ENCODE measurements at places on chromosomes 2 and 18.

GRCh38 chr18:49901862-49902340 lies 88.6 kb upstream of the ACAA2 start:
- no peak for DNase-seq

DNA sequence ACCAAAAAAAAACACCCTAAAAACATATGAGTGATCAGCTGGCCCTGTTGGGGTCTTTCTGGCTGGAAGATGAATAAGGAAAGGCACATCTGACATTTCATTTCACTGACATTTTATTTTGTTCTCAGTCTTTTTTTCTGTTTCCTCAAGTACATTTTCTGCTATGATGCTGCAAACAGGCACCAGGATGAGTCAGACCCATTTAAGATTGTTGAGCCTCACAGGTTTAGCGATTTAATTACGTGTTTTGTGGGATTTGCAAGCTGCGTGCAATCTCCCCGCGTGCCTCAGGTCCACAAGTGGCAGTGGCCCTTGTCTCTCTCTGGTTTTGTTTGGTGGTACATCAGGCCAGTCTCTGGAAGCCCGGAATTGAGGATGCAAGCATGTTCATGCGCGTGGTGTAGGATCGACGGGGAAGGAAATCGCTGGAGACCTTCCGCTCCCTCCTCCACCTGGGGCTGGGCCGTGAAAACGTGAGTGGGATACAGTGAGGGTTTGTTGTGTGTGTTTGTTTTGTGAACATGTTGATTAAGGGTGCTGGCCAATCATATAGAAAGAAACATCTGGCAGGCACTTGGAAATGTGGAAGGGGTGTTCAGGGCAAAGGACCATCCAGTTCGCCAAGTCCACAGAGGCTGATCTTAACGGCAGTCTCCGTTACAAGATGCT lies 120.2 kb upstream of the ZNF516 start:
- no peak for DNase-seq

DNA sequence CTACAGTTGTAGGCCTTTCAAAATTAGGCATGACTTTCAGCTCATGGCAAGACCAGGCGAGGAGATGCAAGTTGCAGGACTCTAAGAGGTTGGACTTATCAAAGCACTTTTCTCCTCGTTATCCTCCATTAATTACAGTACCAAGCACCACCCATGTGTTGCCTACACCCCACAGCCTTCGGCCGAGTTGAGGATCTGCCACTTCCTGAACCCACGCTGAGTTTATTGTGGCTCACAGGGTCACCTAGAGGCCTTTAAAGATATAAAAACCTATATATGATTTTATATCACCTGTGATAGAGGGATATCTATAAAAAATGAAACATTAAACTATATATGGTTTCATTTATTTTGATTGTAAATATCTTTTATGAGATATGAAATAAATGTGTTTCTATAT lies 2.6 kb downstream of the UGT1A10 start:
- no peak for DNase-seq

- DNase-seq = no peak
Measured at GRCh38 chr2:186518291-186518690, 32.2 kb downstream of the ZC3H15 start.

DNA sequence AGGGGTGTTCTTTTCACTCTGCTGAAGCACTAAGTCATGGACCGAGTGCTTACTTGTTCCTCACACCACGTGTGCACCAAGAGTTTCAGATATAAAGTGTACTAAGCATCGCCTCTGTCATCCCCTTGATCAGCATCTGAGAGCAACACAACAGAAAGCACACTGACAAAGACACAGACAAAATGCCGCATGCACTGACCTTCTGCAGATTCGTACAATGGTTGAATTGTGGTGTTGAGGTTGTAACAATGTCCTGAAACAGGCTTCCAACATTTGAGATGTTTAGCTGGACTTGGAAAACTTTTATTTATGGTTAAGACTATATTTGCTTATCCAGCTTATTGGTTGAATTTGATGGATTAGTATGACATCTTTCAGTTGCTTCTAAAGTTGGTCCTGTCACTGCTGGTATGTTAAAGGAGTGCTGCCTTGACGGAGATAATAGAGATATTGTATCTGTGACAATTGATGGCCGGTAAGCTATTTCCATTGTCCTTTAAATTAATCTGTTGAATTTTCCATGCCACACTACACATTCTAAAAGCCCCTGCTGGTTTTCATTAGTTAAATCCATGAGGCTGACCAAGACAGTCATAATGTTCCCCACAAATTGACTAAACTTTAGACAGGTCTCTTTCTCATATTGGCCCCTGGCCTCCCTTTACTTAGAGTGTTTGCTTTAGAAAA lies 99.9 kb downstream of the CBLN2 start:
- DNase-seq = no peak

GRCh38 chr2:160402997-160403979 lies 90.3 kb downstream of the RBMS1 start:
- no peak for DNase-seq

GRCh38 chr18:48931680-48932461 lies 18.9 kb downstream of the SMAD7 start:
- DNase-seq = no peak

All from stimulated activated CD4-positive, alpha-beta T cell treated with anti-CD3 and anti-CD28 coated beads, Interleukin-1b, Interleukin-23, amount 100 ng/mL, for 4 hours (primary cell).